ENCODE measurements at places on chromosomes 11 and 22. TPM values are rescaled to one million over a fixed set of nuclear protein-coding genes. Genes with fewer than 3 reads are reported as not detected.
A peak's percentile ranks its signal among the peaks of the same experiment; 100 is the strongest.

GRCh38 chr11:61760946-61761345, 8.5 kb downstream of the MYRF start:
- no peak for DNase-seq

Gene SLC22A6
- total RNA-seq: not detected

Gene HTR3A
- total RNA-seq: not detected

Gene PKNOX2
- 1.1 TPM for total RNA-seq

Gene ZPR1
- 52.0 TPM for total RNA-seq

DNA sequence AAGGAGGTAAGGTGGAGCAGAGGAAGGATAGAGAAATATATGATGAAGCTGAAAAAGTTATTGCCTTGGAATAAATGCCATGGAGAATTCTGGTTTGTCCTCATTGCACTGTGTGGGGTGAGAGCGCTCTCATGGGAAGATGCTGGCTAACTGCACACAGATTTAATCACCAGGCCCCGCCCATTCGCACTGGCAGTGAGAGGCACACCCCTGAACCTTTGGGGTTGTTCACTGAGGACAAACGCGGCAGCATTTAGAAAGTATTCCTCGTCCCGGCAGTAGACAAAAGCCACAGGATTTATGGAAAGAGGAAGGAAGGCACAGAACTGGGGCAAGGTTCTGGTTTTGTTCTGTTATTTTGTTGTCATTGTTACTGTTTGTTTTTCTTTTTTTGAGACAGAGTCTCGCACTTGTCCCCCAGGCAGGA, 70.2 kb downstream of the MED15 start:
- no peak for DNase-seq

Gene UPK2
- total RNA-seq: not detected

Gene DDX25
- not detected for total RNA-seq

Gene DMC1
- total RNA-seq: 0.18 TPM

DNA sequence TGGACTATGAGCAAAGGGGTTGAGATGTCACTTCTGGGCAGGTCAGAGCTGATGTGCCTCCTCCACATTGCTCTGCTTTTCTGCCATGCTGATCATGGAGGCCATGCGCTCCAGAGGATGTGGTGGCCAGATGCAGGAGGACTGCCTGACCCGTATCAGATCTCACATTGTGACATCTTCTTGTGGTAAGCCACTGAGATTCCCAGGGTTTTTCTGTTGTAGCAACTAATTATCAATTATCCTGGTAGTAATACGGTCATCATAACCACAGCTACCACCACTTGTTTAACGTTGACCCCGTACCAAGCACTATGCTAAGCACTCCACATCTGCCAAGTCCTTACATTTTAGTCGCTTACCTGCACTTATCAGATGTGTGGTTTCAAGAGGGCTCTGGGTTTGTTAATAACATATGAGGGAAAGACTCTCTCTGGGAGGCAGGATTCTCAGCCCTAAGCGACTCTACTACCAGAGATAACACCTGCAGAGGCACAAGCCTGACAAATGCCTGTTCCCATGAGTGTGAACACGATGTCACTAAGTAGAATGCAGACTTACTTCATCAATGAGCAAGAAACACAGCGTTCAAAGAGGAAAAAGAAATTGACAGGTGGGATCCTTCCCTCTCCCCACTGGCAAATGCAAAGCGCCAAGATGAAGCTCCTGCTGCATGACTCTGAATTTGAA, 63.6 kb upstream of the TIMP3 start:
- peak; percentile 23 for DNase-seq

DNA sequence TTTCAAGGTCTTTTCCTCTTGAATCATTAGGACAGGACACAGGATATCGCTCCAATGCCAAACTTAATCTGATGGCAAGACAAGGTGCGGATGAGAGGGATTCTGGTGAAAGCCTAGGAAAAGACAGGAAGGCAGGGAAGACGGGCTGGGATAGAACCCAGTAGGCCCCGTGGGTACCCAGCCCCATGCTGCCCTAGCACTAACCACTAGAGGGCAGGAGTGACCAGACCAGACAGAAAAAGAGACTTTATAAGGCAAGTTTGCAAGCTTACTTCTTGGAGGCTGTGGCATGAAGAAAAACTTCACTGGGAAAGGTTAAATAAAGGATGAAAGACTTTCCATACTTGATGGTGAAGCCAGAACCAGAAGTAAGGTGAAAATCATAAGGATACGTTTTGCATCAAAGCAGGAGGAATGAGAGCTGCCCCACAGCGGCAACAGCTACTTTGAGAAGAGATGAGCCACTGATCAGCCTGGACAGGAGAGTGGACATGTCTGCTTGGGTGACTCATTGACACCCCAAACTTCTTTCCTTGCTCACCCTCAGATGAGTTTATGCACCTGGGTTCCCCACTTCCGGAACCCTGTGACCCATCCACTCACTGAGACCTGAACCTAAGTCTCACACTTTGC, 39.8 kb downstream of the SYN3 start:
- DNase-seq: peak; percentile 29

Measured in IMR-90 (cell line).